Activated CD4-positive, alpha-beta T cell treated with anti-CD3 and anti-CD28 coated beads, Interleukin-2, amount 50 U/mL, for 16 hours (primary cell): ENCODE measurements at places on chromosomes 13 and 19.

GRCh38 chr19:50039968-50040367 lies 14.2 kb downstream of the ZNF473 start:
- no peak for DNase-seq

GRCh38 chr13:43154839-43155238 lies 131.5 kb downstream of the DNAJC15 start:
- DNase-seq: no peak

DNA sequence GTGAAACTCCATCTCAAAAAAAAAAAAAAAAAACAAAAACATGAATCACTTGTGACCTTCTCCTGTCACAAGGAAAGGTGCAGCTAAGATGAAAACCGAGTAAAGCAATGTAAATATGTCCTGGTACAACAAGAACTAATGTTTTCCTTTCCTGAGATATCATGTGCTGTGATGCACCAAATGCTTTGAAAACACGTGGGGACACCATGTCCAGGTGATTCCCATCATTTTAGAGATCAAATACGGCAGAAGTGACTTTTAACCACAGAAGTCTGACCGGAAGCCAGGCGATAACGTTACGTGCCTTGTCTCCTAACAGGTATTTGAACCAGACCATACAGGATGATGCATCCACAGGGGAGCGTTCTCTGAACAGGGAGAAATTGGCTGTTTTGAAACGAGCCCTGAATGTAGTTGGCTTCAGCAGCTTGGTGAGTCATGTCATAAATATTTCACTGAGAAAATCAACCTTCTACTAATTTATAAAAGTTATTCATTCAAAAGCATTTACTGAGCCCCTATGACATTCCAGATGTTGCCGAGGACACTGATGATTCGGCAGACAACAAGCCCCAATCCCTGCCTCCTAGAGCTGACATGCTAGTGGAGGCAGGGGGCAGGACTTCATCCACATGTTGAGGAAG lies 328.1 kb downstream of the MYO16 start:
- DNase-seq: no peak

DNA sequence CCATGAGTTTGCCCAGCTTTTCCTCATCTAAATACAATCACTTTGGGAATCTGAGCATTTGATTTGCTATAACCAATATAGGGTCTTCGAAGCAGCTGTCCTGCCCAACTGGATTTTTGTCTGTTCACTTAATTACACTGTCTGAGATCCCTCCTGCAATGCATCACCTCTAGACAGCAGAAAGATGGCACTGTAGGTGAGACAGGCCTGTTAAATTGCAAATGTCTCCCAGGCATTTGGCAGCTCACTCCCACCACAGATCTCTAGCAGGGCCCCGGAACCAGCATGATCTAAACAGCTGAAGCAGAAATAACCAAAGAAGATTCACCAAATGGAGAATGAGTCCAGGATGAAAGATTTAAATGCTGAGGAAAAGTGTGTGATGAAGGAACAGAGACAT lies 41.9 kb upstream of the SERPINE3 start:
- no peak for DNase-seq
